ENCODE measurements at places on chromosomes 6 and 20. TPM values are rescaled to one million over a fixed set of nuclear protein-coding genes. Genes with fewer than 3 reads are reported as not detected.

The GLP1R gene
- polyA plus RNA-seq: not detected

The ZNF831 gene
- not detected for polyA plus RNA-seq

The HLA-DQB2 gene
- not detected for polyA plus RNA-seq

The GTSF1L gene
- not detected for polyA plus RNA-seq

The NCOA5 gene
- polyA plus RNA-seq: 17.8 TPM

The TAP2 gene
- 35.3 TPM for polyA plus RNA-seq

The COX4I2 gene
- polyA plus RNA-seq: not detected

The PCK1 gene
- polyA plus RNA-seq: 0.46 TPM

DNA sequence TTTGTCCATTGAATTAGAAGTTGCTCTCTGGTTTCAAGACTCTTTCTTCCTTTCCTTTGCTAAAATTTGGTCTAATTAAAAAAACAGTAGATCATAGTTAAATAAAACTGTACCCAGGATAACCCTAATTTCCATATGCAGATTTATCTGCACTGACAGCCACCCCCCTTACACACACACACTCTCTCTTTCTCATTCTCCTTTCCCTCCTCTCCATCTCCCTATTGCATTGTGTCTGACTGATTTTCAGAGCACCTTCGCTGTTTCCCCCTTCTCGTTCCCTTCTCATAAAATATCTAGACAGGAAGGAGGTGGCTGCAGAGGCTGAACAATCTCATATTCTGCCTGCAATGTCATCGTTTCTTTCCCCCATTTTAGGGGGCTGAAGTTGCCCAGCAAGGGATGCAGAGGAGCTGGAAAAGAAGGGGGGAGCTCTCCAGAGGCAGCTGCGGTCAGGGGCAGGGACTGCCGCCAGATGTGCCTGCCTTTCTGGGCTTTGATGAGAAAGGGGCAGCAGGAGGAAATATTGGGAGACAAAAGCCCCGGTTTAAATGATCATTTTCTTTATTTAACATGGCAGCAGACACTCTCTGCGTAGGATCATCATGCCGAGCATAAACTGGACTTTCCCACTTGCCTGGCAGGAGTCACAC lies 22.5 kb upstream of the MMS22L start:
- H3K4me1 ChIP-seq: no peaks in the 10 kb centered on the region
- H3K27me3 ChIP-seq: no peaks in the 10 kb centered on the region
- H3K4me3 ChIP-seq: no peak overlapping the region
- H3K27ac ChIP-seq: no peak overlapping the region

DNA sequence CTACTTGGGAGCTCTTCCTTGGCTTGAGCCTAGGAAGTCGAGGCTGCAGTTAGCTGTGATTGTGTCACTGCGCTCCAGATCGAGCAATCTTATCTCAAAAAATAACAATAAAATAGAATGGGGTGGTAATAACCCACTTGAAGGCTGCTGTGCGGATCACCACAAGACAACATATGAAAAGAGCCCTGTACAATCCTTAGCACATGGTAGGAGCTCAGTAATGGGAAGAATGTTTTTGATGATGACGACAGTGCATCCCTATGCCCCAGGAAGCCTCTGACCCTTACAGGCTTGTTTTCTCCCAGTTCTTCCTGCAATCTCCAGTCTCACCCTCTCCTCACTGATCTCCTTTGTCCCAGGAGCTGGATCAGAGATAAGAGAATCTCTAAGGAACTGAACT lies 15.5 kb downstream of the SCUBE3 start:
- no peak for DNase-seq
- H3K36me3 ChIP-seq: no peaks in the 10 kb centered on the region
- no peak overlapping the region for H3K4me3 ChIP-seq
- H3K27ac ChIP-seq: no peak overlapping the region

- no peaks in the 10 kb centered on the region for H3K4me1 ChIP-seq
- H3K4me3 ChIP-seq: no peak overlapping the region
- no peak for DNase-seq
- no peaks in the 10 kb centered on the region for H3K27me3 ChIP-seq
Measured at GRCh38 chr20:38764567-38765318, 16.5 kb downstream of the ACTR5 start.

- H3K27ac ChIP-seq: no peak overlapping the region
- no peak overlapping the region for H3K4me3 ChIP-seq
- peaks cover 8% of the 10 kb centered on the region for H3K27me3 ChIP-seq
- H3K36me3 ChIP-seq: no peaks in the 10 kb centered on the region
Measured at GRCh38 chr20:45771182-45771759, 20.4 kb downstream of the WFDC3 start.

- H3K36me3 ChIP-seq: peaks cover 95% of the 10 kb centered on the region
- no peak overlapping the region for H3K27ac ChIP-seq
- peaks cover 15% of the 10 kb centered on the region for H3K4me1 ChIP-seq
- no peak overlapping the region for H3K4me3 ChIP-seq
- peak; percentile 4 for DNase-seq
- no peaks in the 10 kb centered on the region for H3K27me3 ChIP-seq
Measured at GRCh38 chr20:2657241-2657640, 4.8 kb downstream of the NOP56 start.

GRCh38 chr6:73182021-73182607 lies 43.2 kb downstream of the KHDC1L start:
- no peak overlapping the region for H3K27ac ChIP-seq
- no peak for DNase-seq
- no peaks in the 10 kb centered on the region for H3K27me3 ChIP-seq
- H3K4me1 ChIP-seq: no peaks in the 10 kb centered on the region
- H3K4me3 ChIP-seq: no peak overlapping the region

DNA sequence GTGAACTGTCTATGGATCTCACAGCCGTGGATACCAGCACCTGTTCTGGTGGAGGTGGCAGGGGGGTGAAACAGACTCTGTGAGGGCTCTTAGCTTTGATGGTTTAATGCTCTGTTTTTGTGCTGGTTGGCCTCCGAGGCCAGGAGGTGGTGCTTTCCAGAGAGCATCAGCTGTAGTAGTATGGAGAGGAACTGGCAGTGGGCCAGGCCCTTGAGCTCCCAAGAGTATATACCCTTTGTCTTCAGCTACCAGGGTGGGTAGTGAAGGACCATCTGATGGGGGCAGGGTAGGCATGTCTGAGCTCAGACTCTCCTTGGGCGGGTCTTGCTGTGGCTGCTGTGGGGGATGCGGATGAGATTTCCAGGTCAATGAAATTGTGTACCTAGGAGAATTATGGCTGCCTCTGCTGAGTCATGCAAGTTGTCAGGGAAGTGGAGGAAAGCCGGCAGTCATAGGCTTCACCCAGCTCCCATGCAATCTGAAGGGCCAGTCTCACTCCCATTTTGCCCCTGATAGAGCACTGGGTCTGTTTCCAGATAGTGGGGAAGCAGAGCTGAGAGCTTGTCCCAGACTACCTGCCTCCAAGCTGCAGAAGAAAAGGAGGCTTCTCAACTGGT lies 102.7 kb upstream of the AHI1 start:
- no peak overlapping the region for H3K27ac ChIP-seq
- DNase-seq: no peak
- peaks cover 16% of the 10 kb centered on the region for H3K27me3 ChIP-seq
- no peaks in the 10 kb centered on the region for H3K36me3 ChIP-seq
- no peaks in the 10 kb centered on the region for H3K4me1 ChIP-seq
- H3K4me3 ChIP-seq: no peak overlapping the region

GRCh38 chr20:62938105-62938888 lies at the start of gene GID8:
GID8 (plus strand) TSS chr20:62938147; CDS start chr20:62941503, 3,356 bp downstream.
- peak within 1 kb of the TSS; percentile 97 for H3K27ac ChIP-seq
- DNase-seq: no peak
- H3K36me3 ChIP-seq: peaks cover 65% of the 10 kb centered on the region
- peaks cover 56% of the 10 kb centered on the region for H3K4me1 ChIP-seq

DNA sequence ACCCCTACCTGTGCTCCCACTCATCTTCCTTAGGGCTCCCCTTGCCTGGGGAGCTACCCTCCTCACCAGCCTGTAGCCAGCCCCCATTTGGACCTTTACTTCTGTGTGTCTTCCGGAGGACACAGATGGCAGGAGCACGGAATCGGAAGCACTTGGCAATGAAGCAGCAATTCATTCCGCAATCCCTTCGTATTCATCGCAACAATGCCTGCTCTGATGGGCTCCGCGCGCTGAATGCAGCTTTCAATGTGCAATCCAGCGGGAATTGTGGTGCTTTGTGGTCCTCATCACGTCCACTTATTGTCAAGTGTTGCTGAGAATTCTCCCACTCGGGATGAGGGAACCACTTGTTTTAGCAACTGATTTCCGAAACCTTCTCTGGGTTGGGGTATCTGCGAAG lies 336.0 kb downstream of the DHX35 start:
- no peak overlapping the region for H3K4me3 ChIP-seq
- H3K4me1 ChIP-seq: no peaks in the 10 kb centered on the region
- H3K36me3 ChIP-seq: no peaks in the 10 kb centered on the region
- peaks cover 4% of the 10 kb centered on the region for H3K27me3 ChIP-seq

GRCh38 chr20:939606-940005 lies 23.5 kb upstream of the ANGPT4 start:
- no peak overlapping the region for H3K4me3 ChIP-seq
- H3K4me1 ChIP-seq: no peaks in the 10 kb centered on the region
- H3K36me3 ChIP-seq: no peaks in the 10 kb centered on the region
- H3K27me3 ChIP-seq: peaks cover 29% of the 10 kb centered on the region
- no peak for DNase-seq

GRCh38 chr20:38872036-38872435 lies 54.2 kb upstream of the FAM83D start:
- no peak overlapping the region for H3K27ac ChIP-seq
- peaks cover 10% of the 10 kb centered on the region for H3K4me1 ChIP-seq
- no peak for DNase-seq
- H3K27me3 ChIP-seq: peaks cover 15% of the 10 kb centered on the region
- H3K4me3 ChIP-seq: no peak overlapping the region

GRCh38 chr6:82270881-82271635 lies 23.5 kb upstream of the IBTK start:
- no peak overlapping the region for H3K27ac ChIP-seq
- H3K4me1 ChIP-seq: no peaks in the 10 kb centered on the region
- no peaks in the 10 kb centered on the region for H3K36me3 ChIP-seq
- peak; percentile 41 for DNase-seq
- H3K4me3 ChIP-seq: no peak overlapping the region
- H3K27me3 ChIP-seq: peaks cover 4% of the 10 kb centered on the region

GRCh38 chr6:110654096-110654820 lies 161.0 kb downstream of the CDK19 start:
- H3K36me3 ChIP-seq: no peaks in the 10 kb centered on the region
- H3K4me1 ChIP-seq: no peaks in the 10 kb centered on the region
- DNase-seq: no peak
- no peak overlapping the region for H3K27ac ChIP-seq
- no peaks in the 10 kb centered on the region for H3K27me3 ChIP-seq

DNA sequence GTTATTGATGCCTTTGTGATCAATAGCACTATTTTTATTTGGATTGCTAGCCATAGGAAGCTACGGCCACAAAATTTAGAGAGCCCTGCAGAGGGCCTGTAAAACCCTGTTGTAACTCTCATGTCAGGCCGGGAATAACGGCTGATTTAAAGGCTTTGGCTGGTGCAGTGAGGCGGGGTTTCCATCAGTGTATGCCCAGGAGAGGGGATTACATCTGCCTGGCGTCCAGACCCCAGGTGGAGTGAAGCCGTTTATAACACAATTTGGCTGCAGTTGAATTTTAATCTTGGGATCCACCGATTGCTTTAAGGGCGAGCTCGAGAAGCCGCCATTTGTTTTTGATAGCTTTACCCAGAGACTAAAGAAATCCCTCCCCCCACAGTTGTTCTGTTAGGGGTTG lies 29.1 kb upstream of the APCDD1L start:
- H3K27ac ChIP-seq: no peak overlapping the region
- H3K36me3 ChIP-seq: no peaks in the 10 kb centered on the region
- H3K4me3 ChIP-seq: no peak overlapping the region
- peaks cover 19% of the 10 kb centered on the region for H3K4me1 ChIP-seq

GRCh38 chr6:159836718-159837490 lies 36.8 kb downstream of the PNLDC1 start:
- H3K27me3 ChIP-seq: peaks cover 39% of the 10 kb centered on the region
- no peak overlapping the region for H3K27ac ChIP-seq
- peaks cover 9% of the 10 kb centered on the region for H3K4me1 ChIP-seq
- no peak for DNase-seq

- H3K27ac ChIP-seq: no peak overlapping the region
- no peaks in the 10 kb centered on the region for H3K36me3 ChIP-seq
- H3K4me3 ChIP-seq: no peak overlapping the region
- H3K27me3 ChIP-seq: no peaks in the 10 kb centered on the region
Measured at GRCh38 chr6:108650781-108651180, 90.1 kb downstream of the FOXO3 start.

DNA sequence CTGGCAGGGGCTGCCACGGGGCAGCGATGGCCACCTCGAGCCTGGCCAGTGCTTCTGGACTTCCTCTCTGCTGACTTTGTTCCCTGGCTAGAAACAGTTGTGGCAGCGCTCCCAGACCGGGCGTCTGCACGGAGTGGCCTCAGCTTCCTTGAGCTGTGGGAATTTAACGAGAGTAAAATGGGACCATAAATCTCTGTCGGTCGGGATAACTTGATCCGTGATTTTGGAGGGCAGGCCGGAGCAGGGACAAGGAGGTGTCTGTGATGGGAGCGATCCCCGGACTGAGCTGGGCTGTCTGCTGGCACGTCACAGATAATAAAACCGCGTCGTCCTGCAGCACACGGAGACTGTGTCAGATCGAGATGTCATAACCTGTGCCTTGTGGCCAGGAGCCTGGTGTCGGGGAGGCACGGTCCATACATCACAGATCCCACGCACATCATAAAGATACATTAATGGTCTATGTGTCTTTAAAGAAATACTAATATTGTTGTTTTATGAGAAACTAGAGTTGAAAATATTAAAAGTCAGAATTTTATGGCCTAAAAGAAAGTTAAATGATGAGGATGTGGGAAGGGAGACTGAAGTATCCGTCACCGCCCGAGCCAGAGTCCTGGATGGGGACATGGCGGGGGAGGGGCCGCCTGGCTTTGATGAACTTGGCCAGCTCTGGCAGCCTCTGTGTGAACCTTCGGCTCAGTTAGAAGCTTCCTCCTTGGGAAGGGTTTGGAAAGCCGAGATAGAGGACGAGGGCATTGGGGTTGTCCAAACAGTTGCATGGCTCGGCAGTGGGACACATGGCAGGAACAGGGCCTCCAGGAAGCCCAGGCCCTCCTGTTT lies 6.5 kb upstream of the RBBP8NL start:
- peaks cover 34% of the 10 kb centered on the region for H3K4me1 ChIP-seq
- no peaks in the 10 kb centered on the region for H3K36me3 ChIP-seq
- peaks cover 99% of the 10 kb centered on the region for H3K27me3 ChIP-seq
- H3K4me3 ChIP-seq: no peak overlapping the region
- DNase-seq: no peak

- no peaks in the 10 kb centered on the region for H3K36me3 ChIP-seq
- H3K4me1 ChIP-seq: no peaks in the 10 kb centered on the region
- H3K4me3 ChIP-seq: no peak overlapping the region
Measured at GRCh38 chr6:72653026-72653425, 31.2 kb downstream of the KCNQ5 start.

- peak overlapping the region; percentile 67 for H3K27ac ChIP-seq
- peak overlapping the region; percentile 54 for H3K4me3 ChIP-seq
- H3K36me3 ChIP-seq: no peaks in the 10 kb centered on the region
Measured at GRCh38 chr6:24493945-24494820, 586 bp upstream of the ALDH5A1 start.

GRCh38 chr6:18155864-18156421 lies 721 bp downstream of the KDM1B start:
- H3K36me3 ChIP-seq: peaks cover 20% of the 10 kb centered on the region
- peak; percentile 70 for DNase-seq
- peaks cover 25% of the 10 kb centered on the region for H3K4me1 ChIP-seq
- no peaks in the 10 kb centered on the region for H3K27me3 ChIP-seq

GRCh38 chr6:1625794-1626435 lies 16.2 kb downstream of the FOXC1 start:
- no peak overlapping the region for H3K4me3 ChIP-seq
- DNase-seq: no peak
- H3K4me1 ChIP-seq: peaks cover 3% of the 10 kb centered on the region
- H3K27ac ChIP-seq: no peak overlapping the region
- no peaks in the 10 kb centered on the region for H3K36me3 ChIP-seq
